A549 treated with RU486 at 1 μM for 4 hours (cell line): ENCODE measurements at places on chromosomes 12 and 14. TPM values are rescaled to one million over a fixed set of nuclear protein-coding genes. Genes with fewer than 3 reads are reported as not detected.

The HELB gene
- 0.90 to 1.7 TPM (median 1.6 TPM) in 5 replicates for total RNA-seq

The SDR9C7 gene
- not detected in 5 replicates for total RNA-seq

The ACRBP gene
- total RNA-seq, result 0.21 to 0.39 TPM (median 0.30 TPM) in 4 of 5 replicates, not detected in the other

The LTBP2 gene
- 8.0 to 14.0 TPM (median 10.1 TPM) in 5 replicates for total RNA-seq

The ABCD2 gene
- not detected in 5 replicates for total RNA-seq

The HCAR3 gene
- 0.09 to 0.19 TPM (median 0.10 TPM) in 4 of 5 replicates, not detected in the other for total RNA-seq

The MORN3 gene
- total RNA-seq, result 0.27 to 0.56 TPM (median 0.30 TPM) in 5 replicates

The CCDC197 gene
- total RNA-seq, result not detected in 5 replicates

The OR4E2 gene
- total RNA-seq, result not detected in 5 replicates

The CNTN1 gene
- 44.4 to 61.2 TPM (median 56.7 TPM) in 5 replicates for total RNA-seq

The DLGAP5 gene
- total RNA-seq, result 19.2 to 42.0 TPM (median 33.7 TPM) in 5 replicates

The CD163L1 gene
- 0.13 to 0.81 TPM (median 0.53 TPM) in 5 replicates for total RNA-seq

The PMCH gene
- total RNA-seq, result not detected in 5 replicates

The TEX52 gene
- total RNA-seq, result not detected in 5 replicates

The CCDC177 gene
- not detected in 5 replicates for total RNA-seq

The ACYP1 gene
- 18.6 to 25.8 TPM (median 23.5 TPM) in 5 replicates for total RNA-seq

The RPL10L gene
- total RNA-seq, result not detected in 5 replicates

The EFCAB11 gene
- 10.4 to 13.5 TPM (median 12.5 TPM) in 5 replicates for total RNA-seq

The KRT73 gene
- not detected in 5 replicates for total RNA-seq

The GPR68 gene
- 0.12 to 0.19 TPM in 2 of 5 replicates, not detected in the others for total RNA-seq

The GLS2 gene
- 0.09 to 0.76 TPM (median 0.16 TPM) in 5 replicates for total RNA-seq

The TAS2R7 gene
- total RNA-seq, result not detected in 5 replicates

The PTHLH gene
- total RNA-seq, result 33.7 to 38.2 TPM (median 35.7 TPM) in 5 replicates

The NCKAP5L gene
- total RNA-seq, result 6.1 to 8.6 TPM (median 6.9 TPM) in 5 replicates

The NR1H4 gene
- total RNA-seq, result 0.07 TPM in 1 of 5 replicates, not detected in the others
